ENCODE measurements at places on chromosomes 5 and 9.

- DNase-seq: no peak
Observed at GRCh38 chr5:14215901-14216300, 72.8 kb downstream of the TRIO start.

DNA sequence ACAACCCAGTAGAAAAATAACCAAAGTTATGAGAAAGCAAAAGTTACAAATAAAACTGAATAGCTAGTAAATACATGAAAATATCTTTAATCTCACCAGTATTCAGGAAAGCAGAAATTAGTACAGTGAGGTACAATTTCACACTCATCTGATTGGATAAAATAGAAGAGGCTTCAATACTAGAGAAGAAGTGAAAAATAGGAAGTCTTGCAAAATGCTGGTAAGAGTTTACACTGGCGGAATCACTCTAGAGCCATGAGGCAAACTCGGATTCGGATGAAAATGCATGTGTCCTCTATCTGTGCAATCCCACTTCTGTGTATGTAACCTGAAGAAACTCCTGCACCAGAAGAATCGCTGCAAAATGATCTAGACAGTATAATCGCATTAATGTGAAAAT is 128.9 kb downstream of the CCDC192 start:
- no peak for DNase-seq

GRCh38 chr5:28398185-28398584 is 1359.8 kb upstream of the CDH9 start:
- no peak for DNase-seq

GRCh38 chr9:77177894-77178794 is 810 bp downstream of the VPS13A start:
- no peak for DNase-seq

DNA sequence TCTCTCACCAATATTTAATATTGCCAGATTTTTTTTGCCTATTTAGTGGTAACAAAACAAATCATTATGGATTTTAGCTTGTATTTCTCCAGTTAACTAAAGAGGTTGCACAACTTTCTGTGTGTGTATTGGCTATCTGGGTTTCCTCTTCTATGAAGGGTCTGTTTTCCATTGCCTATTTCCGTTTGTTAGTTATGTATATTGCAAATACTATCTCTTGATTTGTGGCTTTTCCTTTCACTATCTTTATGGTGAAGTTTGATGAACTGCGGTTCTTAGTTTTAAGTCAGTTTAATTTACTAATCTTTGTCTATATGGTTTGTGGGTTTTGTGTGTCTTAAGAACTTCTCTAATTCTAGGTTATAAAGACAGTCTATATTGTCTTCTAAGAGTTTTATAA is 136.3 kb downstream of the CEP120 start:
- DNase-seq: no peak

DNA sequence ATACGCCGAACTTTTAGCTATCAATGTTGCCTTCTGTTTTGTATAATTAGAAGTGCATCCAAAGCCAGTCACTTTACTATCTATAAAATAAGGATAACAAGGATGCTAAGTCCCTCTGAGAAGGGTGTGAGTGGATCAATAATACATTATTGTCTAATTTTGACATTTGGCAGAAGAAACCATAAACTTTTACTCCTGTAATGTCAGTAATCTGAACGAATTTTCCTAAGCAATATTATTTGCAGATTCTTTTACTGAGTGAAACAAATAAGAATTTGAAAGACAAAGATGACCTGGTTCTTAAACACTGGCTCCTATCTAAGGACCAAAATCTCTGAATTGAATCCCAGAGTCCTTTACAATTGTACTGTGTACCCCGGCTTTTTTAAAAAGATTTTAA is 126.6 kb upstream of the TMEM161B start:
- no peak for DNase-seq

- no peak for DNase-seq
Observed at GRCh38 chr9:121210536-121210935, 8.9 kb upstream of the RAB14 start.

- DNase-seq: no peak
Observed at GRCh38 chr5:78490709-78491485, 130.5 kb downstream of the SCAMP1 start.

GRCh38 chr5:132274050-132274792 is 16.7 kb downstream of the PDLIM4 start:
- DNase-seq: no peak

GRCh38 chr9:137461316-137461662 is 2.2 kb upstream of the NSMF start:
- no peak for DNase-seq

GRCh38 chr9:98983295-98984268 is 39.9 kb downstream of the COL15A1 start:
- DNase-seq: no peak

DNA sequence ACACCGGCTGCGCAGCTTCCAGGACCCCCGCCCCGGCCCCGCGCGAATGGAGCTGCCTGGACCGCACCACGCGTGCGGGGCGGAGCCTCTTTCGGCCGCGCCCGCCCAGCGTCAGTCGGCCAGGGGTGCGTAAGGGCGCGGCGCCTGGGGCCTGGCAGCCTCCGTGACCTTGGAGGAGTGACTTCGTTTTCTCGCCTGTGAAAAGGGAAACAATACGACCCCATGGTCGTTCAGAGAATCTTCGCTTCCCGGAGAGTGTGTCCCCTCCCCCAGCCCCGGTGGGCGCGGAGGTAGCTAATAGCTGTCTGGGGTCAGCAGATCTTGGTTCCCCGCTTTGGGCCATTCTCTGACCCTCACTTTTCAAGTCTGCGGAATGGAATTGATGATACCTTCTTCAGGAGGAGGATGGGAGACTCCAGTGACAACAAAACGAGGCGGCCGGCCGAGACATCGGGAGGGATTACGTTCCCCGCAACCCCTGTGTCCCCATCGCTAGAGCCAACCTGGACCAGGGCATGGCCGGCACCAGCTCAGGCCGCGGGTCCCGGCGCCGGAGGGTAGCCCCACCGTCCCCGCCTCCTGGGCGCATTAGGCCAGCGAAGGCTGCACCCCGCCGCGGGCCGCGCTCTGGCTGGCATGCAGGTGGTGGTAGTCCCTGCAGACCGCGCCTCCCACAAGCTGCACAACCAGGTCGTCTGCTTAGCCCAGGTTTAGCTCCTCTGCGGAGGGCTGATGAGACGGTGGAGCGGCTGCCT is 5.5 kb upstream of the CDHR2 start:
- DNase-seq: no peak

GRCh38 chr5:38598994-38599617 is 42.7 kb upstream of the LIFR start:
- no peak for DNase-seq

GRCh38 chr5:112555691-112556090 is 136.6 kb upstream of the EPB41L4A start:
- no peak for DNase-seq

DNA sequence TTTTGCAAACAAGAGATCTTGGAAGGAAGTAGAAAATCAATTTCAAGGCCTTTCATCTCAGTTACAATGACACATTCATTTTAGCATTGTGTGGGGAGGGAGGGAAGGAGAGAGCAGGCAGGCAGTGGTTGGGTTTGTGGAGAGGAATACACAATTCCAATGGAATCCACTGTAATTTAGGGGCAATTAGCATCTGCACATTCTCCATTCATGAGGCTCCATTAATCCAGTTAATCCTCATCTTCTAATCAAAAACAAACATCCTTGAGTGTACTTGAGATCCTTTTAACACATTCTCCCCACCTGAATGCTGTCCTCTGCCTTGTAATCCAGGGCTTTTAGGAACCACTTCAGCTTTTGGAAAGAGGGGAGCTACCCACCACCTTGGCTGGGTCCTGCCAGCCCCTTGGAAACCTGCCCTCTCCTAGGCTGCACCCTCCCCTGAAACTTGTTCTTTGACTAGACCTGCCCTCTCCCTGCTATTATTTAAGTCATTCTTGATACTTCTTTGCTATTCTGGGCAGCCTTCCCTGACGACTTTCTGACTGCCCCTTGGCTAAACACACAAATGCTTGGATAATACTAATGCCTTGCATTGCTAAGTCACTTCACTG is 271.2 kb downstream of the SLIT3 start:
- no peak for DNase-seq

DNA sequence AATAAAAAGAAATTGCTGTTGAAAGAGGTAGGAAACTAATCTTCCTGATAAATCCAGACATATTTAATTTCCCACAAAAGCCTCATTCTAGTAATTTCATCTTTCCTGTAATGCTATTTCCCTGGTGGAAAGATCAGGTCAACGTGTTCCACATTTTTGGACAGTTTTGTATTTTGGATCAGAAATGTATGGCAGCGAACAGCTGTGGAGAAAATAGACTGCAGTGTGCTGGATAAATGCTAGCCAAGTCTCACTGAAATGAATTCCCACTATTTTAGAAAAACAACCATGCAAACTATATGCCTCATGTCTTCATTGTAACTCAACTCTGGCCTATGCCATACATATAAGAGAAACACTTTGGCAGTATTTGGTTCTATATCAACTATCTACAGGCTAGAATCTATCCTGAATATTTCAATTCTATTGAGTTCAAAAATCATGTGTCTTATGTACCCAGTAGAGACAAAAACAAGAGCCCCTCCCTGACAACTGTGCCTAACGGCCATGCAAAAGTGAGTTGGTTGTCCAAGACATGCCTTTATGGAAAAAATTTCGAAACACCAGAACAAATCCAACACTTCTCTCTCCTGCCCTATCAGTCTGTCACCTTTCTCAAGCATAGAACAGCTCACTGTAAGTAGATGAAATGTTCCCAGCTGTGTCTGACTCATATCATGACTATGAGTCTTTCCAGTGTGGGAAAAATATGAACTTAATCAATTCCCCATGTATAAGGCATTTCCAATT is 191.3 kb upstream of the NREP start:
- DNase-seq: no peak

- no peak for DNase-seq
Observed at GRCh38 chr5:37722236-37723161, 117.3 kb downstream of the GDNF start.

DNA sequence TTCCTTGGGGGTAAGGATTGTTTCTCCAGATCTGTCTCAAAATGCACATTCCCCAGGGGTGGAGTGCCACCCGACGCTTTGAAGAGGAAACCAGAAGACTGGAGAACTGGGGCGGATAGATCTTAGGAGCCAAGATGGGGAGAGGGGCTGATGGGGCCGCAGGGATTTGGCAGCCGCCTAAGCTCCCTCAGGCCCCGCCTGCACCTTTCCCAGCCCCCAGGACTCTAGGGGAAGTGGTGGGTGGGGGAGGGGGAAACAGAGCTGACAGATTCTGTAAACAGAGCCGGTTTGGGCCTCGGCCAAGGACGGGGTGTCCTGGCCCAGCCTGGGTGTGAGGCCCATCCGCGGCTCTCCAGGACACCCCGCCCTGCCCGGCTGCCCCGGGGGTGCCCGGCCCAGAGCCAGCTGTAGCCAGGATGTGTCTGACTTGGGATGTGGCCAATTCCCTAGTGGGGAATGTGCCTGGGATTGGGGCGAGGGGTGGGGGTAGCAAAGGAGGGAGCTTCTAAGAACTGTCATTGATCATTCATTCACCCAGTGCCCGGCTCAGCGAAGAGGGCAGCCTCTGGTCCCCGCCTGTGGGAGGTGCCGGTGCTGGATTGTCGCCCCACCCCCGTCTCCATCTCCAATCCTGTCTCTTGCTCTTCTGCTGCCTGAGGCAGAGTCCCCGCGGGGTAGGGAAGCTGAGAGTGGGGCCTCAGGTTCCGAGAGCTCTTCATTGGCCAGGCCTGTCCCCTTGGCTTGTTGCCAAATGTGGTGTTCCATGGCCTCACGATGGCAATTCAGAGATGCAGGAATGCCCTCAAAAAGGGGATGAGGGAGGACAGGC is 54.8 kb upstream of the CDKN2AIPNL start:
- peak; percentile 86 for DNase-seq

GRCh38 chr9:131060900-131061630 is 35.3 kb upstream of the AIF1L start:
- DNase-seq: no peak

DNA sequence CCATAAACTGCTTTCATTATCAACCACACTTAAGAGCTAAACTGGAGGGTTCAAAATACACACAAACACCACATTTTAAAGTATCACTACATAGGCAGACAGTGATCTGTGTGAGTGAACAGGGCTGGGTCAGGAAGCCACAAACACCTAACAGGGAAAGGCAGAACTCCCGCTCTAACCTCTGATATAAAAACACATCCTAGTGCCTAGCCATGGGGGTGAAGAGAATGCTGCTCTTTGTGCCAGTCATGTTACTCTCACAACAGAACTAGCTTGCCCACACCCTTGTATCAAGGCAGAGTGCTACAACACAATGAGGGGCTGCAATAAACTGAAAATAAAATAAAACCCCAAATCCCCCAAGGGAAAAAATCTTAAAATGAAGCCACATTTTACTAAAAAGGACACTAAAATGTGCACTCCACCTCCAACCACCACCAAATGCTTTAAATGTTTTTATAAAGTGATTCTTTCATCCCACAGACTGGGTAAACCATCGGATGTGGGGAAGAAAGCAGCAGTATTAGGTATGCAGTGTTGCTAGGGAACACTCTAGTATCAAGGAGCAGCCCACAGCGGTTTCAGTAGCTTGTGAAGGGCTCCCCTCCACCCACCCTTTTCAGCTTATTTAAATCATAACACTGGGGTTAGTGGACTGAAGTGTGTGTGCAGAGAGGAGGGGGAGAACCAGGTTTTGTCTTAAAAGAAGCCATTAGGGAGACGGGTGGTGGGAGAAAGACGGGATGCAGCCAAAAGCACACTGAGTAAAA is 64.5 kb downstream of the TMEM161B start:
- DNase-seq: no peak

GRCh38 chr9:87286506-87286905 is 211.2 kb upstream of the DAPK1 start:
- no peak for DNase-seq

DNA sequence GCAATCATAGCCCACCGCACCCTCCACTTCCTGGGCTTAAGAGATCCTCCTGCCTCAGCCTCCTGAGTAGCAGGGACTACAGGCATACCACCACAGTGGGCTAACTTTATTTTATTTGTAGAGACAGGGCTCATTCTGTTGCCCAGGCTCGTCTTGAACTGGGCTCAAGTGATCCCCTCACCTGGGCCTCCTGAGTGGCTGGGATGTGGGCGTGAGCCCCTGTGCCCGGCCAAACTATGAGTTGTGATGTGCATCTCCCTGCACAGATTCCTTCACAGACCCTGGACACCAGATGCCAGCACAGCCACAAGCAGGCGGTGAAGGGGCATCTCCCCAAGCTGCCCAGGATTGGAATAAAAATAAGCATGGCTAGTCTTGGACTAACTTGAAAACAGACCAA is 244.9 kb upstream of the IRX1 start:
- DNase-seq: no peak

GRCh38 chr9:137306850-137307254 is 4.8 kb upstream of the NRARP start:
- no peak for DNase-seq

DNA sequence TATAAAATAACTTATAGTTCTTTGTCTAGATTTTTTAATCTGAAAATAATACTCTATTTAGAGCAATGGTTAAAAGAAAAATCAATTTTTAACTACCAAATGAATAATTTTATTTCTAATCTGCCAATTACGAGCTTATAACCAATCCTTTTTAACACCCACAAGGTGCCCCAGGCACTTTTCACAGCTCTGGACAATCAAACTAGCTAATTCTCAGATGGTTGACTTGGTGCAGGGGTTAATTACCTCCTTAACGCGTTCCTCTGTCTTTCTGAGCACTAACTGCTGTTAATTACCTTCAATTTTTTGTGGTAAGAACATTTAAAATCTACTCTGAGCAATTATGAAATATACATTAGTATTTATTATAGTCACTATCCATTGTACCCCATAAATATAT is 109.6 kb upstream of the PJA2 start:
- DNase-seq: no peak

- DNase-seq: no peak
Observed at GRCh38 chr5:116669261-116670031, 94.8 kb upstream of the SEMA6A start.

All from C1 segment of cervical spinal cord (tissue), 14 donors.